ENCODE measurements at places on chromosomes 13 and 19. TPM values are rescaled to one million over a fixed set of nuclear protein-coding genes. Genes with fewer than 3 reads are reported as not detected.

IZUMO2 gene
- not detected for total RNA-seq

ZNF547 gene
- 4.4 TPM for total RNA-seq

GRCh38 chr13:78045916-78046315 is 127.3 kb upstream of the EDNRB start:
- H3K4me3 ChIP-seq: no peak overlapping the region
- no peaks in the 10 kb centered on the region for H3K36me3 ChIP-seq
- no peaks in the 10 kb centered on the region for H3K4me1 ChIP-seq
- H3K27ac ChIP-seq: no peak overlapping the region

GRCh38 chr13:48505597-48506091 is 27.2 kb downstream of the RCBTB2 start:
- peak overlapping the region; percentile 32 for H3K27ac ChIP-seq
- no peaks in the 10 kb centered on the region for H3K27me3 ChIP-seq
- H3K4me1 ChIP-seq: peaks cover 5% of the 10 kb centered on the region

GRCh38 chr13:51453207-51453958 is 547 bp upstream of the INTS6 start:
- no peak for DNase-seq
- H3K36me3 ChIP-seq: peaks cover 9% of the 10 kb centered on the region
- peak overlapping the region; percentile 77 for H3K27ac ChIP-seq
- H3K4me1 ChIP-seq: peaks cover 2% of the 10 kb centered on the region
- no peaks in the 10 kb centered on the region for H3K27me3 ChIP-seq

- no peak overlapping the region for H3K27ac ChIP-seq
- H3K36me3 ChIP-seq: no peaks in the 10 kb centered on the region
- H3K4me1 ChIP-seq: peaks cover 3% of the 10 kb centered on the region
- H3K4me3 ChIP-seq: no peak overlapping the region
These were observed 85.6 kb downstream of the GNG7 start for GRCh38 chr19:2616741-2617392.

GRCh38 chr13:30615481-30615865 is 2.2 kb upstream of the USPL1 start:
- no peaks in the 10 kb centered on the region for H3K36me3 ChIP-seq
- DNase-seq: no peak
- H3K27ac ChIP-seq: peak overlapping the region; percentile 92
- H3K4me1 ChIP-seq: no peaks in the 10 kb centered on the region
- H3K4me3 ChIP-seq: peak overlapping the region; percentile 70
- no peaks in the 10 kb centered on the region for H3K27me3 ChIP-seq

DNA sequence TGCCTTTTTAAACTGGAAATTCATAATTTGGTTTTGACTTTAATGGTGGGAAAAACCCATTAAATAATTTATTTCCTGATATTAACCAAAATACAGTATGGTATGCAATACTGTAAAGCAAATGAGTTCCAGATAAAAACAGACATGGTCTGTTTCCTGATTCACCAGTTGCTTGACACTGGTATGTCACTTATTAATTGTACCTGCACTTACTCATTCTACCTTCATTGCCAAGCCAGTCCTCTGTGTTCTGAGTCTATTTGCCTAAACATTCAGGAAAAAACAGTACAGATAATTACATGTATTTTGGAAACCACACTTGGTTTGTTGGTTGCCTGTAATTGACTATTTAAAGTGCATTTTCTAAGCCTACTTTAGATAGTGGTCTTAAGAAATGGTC is 159.3 kb downstream of the TNFRSF19 start:
- H3K27ac ChIP-seq: no peak overlapping the region
- peaks cover 6% of the 10 kb centered on the region for H3K36me3 ChIP-seq
- no peaks in the 10 kb centered on the region for H3K27me3 ChIP-seq
- DNase-seq: no peak
- no peak overlapping the region for H3K4me3 ChIP-seq

DNA sequence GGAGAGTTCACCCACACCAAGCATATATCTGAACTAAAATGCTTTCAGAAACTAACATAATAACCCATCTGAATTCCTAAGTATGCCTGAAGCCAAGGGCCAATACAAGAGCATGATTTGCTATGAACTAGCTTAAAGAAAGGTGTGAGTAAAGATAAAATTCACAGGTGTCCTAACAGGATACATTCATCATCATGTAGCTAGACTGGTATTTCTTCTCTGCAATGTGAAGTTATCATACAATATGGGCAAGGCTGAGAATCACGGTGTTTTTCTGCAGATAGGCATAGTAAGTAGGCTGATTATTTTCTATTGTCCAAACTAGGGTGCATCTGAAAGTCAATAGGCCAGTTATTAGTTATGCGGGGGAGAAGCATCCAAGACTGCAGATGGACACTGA is 63.1 kb downstream of the STK24 start:
- peaks cover 7% of the 10 kb centered on the region for H3K4me1 ChIP-seq
- H3K27ac ChIP-seq: no peak overlapping the region
- no peak for DNase-seq
- no peak overlapping the region for H3K4me3 ChIP-seq
- peaks cover 13% of the 10 kb centered on the region for H3K36me3 ChIP-seq

GRCh38 chr13:54415753-54416366 is 1387.2 kb downstream of the OLFM4 start:
- H3K4me1 ChIP-seq: no peaks in the 10 kb centered on the region
- no peak overlapping the region for H3K27ac ChIP-seq
- H3K36me3 ChIP-seq: no peaks in the 10 kb centered on the region
- no peaks in the 10 kb centered on the region for H3K27me3 ChIP-seq

GRCh38 chr13:30759748-30760147 is 24.4 kb downstream of the ALOX5AP start:
- H3K27ac ChIP-seq: no peak overlapping the region
- H3K27me3 ChIP-seq: peaks cover 19% of the 10 kb centered on the region
- peak; percentile 64 for DNase-seq
- H3K4me3 ChIP-seq: no peak overlapping the region
- H3K36me3 ChIP-seq: no peaks in the 10 kb centered on the region

Data from IMR-90 (cell line).